Activated T-cell treated with anti-CD3 and anti-CD28 coated beads for 1 hour (primary cell): ENCODE measurements at places on chromosomes 3 and 15.

DNA sequence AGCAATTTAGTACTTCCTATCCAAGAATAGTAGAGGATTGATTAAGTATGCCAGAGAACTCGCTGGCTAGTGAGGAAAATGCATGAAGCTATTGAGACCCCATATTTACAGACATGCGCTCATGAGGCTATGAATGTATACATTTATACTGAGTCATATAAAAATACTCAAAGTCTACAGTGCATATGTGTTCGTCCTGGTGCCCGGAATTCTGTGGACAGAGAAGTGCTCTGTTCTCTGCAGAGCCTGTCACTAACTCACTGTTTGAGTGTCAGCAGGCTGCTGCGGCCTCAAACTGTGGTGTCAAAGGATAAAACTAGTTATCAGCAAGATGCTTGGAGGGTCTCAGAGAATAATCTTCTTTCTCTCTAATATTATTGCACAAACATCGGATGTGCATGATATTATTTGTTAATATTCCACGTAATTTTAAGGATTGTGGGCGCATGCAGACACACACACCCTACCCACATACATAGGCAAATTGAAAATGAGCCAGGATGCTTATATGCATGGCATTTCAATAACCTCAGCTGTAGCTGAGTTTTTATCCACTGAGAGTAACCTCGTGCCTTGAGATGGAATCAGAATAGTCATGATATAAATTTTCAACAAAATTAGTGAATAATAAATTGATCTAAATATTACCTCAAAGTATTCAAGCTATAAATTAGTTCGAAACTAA is 50.0 kb upstream of the TSC22D2 start:
- DNase-seq: no peak

DNA sequence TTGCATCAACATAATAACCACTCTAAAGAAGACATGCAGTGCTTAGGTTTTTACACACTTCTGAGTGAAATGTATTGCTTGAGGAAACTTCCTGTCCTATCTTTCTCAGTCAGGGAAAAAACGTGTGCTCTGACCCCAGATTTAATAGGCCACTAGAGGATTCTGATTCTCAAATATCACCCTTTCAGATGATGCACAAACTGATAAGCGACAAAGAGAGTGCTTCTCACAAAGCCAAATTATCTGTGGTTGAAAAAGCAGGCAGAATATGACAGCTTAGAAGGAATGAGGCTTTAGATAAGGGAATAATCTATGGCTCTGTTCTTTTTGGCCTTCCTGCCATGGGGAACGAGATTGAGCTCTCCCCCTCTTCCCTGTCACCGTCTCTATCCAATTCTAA is 583.4 kb upstream of the SGO1 start:
- DNase-seq: no peak

DNA sequence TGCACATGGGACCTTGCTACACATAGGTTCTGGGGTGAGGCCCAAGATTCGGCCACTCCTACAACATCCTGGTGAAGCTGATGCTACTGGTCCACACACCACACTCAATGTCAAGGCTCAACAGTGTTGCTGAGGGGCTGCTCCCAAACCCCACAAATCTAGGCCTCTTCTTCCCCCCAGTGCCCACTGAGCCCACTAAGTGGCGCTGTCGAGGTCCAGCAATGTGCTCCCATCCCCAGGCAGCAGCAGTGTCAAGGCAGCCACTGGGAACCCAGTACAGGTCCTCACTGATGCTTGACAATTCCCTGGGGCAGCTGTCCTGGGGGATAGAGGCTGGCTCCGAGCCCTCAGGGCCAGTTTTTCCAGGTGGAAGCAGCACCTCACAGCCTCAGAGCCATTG is 21.5 kb downstream of the SCN5A start:
- no peak for DNase-seq

GRCh38 chr3:123553536-123553935 is 31.3 kb downstream of the HACD2 start:
- DNase-seq: no peak

- DNase-seq: no peak
Measured at GRCh38 chr15:99969261-99969920, 236.2 kb upstream of the LYSMD4 start.
